ENCODE measurements at places on chromosomes 7 and 10. TPM values are rescaled to one million over a fixed set of nuclear protein-coding genes. Genes with fewer than 3 reads are reported as not detected.

Gene OR2A42
- not detected for total RNA-seq

DNA sequence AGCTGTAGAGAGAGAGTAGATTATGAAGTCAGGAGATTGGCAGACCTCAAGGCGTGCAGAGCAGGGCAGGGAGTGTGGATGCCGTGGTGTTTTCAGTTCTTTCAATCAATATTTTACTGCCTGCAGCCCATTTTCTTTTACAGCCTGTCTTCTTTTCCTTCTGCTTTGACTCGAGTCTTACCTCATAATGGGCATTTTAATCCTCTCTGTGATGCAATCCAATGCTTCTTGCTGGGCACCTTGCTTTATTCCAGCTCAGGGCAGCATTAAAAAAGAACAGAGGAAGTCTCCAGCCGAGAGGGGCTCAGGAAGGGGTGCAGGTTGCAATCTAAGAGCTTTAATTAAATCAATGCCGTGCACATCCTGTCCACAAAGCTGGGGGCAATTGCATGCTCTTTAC is 839.0 kb downstream of the LRMDA start:
- H3K36me3 ChIP-seq, result no peaks in the 10 kb centered on the region
- no peaks in the 10 kb centered on the region for H3K27me3 ChIP-seq
- no peak for DNase-seq
- no peaks in the 10 kb centered on the region for H3K4me1 ChIP-seq

- H3K4me3 ChIP-seq, result no peak overlapping the region
- no peak for DNase-seq
- H3K36me3 ChIP-seq, result no peaks in the 10 kb centered on the region
- no peaks in the 10 kb centered on the region for H3K27me3 ChIP-seq
- no peak overlapping the region for H3K27ac ChIP-seq
These were observed 35.6 kb upstream of the ATP6V0A4 start for GRCh38 chr7:138833596-138833995.

Gene TUBAL3
- total RNA-seq, result not detected

Gene ANKRD7
- 1.5 TPM for total RNA-seq
